ENCODE measurements at places on chromosomes 12 and 14.

DNA sequence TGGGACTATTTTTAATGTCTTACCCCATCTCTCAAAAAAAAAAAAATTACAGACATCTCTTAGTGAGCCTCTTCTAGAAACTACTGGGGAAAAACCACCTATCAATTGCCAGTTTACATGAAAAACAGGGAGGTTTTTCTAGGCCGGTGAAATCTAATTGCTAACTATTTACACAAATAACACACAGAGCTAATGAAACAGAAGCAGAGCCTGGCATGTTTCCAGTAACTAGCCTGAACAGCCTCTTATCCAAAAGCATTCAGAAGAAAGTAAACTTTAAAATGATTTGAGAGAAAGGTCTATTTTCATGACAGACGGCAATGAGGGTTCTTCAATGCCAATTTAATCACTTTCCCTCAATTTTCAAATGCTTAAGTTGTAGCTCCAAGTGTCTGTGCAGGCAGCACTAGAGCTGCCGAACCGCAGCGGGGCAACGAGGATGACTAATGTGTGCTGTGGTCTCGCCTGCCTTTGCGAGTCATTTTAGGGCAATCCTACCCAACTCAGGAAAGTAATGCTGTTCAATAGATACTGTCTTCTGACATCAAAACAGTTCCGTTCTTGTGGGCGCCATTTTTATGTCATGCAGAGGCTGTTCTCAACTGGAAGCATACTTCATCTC, 84.6 kb downstream of the SETD3 start:
- no peak for DNase-seq

- no peak for DNase-seq
These were observed 4.8 kb downstream of the EPYC start for GRCh38 chr12:90999966-91000365.

GRCh38 chr12:42915426-42915825, 325.9 kb upstream of the PRICKLE1 start:
- DNase-seq = no peak

DNA sequence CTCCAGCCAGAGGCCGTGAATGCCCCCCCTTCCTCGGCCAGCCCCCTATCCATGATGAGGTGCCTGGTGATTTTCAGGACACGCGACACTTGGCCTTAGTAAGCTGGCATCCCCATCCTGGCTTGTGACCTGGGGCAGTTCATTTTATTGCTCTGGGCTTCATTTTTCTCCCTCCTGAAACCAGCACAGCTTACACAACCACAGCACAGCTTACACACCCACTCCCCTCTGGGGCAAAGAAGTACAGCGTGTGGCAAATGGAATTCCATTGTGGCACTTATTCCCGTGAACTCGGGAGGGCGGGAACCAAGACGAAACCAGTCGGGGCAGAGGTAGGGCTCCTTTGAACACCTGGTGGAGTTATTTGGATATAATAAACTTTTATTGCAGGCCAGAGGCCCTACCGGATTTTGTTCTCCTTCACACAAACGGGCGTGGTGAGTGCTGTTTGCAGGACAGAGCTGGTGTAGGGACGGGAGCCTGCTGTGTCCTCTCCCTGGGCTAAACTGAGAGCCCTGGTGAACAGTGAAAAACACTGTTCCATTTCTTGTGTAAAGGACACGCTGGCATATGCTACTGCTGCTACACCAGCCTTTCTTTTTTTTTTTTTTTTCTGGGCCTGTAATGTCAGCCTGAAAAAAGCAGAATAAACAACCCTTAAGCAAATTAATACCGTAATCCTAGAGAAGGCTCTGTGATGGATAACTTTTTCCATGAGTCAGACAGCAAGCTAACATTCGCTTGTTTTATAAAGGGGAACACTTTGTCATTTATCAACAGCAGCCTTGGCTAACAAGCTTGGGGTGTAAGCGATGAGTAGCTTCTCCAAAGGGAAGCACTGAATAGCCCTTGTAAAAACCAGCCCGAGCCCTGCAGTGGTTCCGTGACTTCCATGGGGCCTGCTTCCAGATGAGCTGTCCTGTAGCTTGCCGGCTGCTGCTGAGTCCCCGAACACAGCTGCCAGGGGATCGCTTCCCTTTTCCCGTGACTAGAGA, 29.3 kb downstream of the CD9 start:
- no peak for DNase-seq

DNA sequence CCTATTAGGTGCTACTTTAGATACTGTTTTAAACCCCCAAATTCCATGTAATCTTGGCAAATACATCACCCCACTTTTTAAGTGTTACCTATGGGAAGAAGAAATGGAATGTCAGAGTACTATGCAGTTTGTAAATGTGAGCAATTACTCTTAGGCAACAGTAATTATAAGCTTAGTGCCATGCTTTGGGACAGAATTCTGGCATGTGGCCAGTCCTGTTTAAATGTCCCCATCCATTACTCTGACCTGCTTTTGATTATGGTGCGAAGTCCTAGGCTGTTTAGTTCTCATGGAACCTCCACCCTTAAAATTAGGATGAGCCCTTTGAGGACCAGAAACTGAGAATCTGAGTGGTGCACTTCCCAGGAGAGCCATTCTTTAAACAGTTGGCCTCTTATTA, 321.4 kb upstream of the RGS6 start:
- no peak for DNase-seq
